Spleen (tissue), 13 donors: ENCODE measurements at places on chromosomes 11 and 22.

- no peak for DNase-seq
- no peaks in the 10 kb centered on the region for H3K4me1 ChIP-seq
- H3K36me3 ChIP-seq = no peaks in the 10 kb centered on the region
These were observed 14.1 kb downstream of the SPATA19 start for GRCh38 chr11:133830931-133831907.

DNA sequence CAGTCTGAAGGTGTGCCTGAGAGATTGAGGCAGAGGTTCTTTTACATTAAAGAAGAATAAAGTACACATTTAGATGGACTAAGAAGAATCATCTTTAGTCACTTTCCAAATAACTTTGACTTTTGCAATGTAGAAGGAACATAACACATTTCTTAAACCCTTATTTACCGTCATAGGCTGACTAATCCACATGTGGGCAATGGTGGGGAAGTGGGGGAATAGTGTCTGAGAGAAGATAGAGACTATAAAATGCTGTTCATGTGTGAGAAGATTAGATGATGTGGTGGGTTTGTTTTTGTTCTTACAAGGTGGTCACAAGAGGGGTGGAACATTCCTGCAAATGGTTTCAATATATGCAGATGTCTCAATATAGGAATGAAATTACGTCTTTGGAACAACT is 1.8 kb downstream of the MS4A4A start:
- peak overlapping the region; percentile 7 for H3K27ac ChIP-seq
- peaks cover 14% of the 10 kb centered on the region for H3K4me1 ChIP-seq
- H3K4me3 ChIP-seq = no peak overlapping the region
- H3K27me3 ChIP-seq = no peaks in the 10 kb centered on the region

GRCh38 chr11:108432783-108433182 is 34.5 kb downstream of the C11orf65 start:
- no peak overlapping the region for H3K27ac ChIP-seq
- H3K4me1 ChIP-seq = no peaks in the 10 kb centered on the region
- DNase-seq = no peak
- H3K4me3 ChIP-seq = no peak overlapping the region
- no peaks in the 10 kb centered on the region for H3K27me3 ChIP-seq
- no peaks in the 10 kb centered on the region for H3K36me3 ChIP-seq

DNA sequence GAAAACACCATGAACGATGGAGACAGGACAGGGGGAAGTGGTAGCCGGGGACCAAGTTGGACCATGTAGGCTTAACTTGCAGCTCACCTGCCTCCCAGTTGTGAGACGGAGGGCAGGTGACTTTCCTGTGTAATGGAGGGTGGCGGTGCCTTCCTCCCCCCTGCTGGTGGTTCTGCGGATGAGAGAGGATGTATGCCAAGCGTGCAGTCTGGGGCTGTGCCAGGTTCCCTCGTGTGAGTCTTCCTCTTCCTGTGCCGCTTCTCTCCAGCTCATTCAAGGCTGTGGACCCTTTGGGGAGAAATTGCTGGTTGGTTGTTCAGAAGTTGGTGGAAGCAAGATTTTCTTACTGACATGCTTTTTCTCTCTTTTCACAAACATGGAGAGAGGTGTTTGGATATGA is 35.1 kb downstream of the MPPED1 start:
- H3K27me3 ChIP-seq = peaks cover 46% of the 10 kb centered on the region
- no peak overlapping the region for H3K27ac ChIP-seq
- no peak overlapping the region for H3K4me3 ChIP-seq
- no peaks in the 10 kb centered on the region for H3K36me3 ChIP-seq

DNA sequence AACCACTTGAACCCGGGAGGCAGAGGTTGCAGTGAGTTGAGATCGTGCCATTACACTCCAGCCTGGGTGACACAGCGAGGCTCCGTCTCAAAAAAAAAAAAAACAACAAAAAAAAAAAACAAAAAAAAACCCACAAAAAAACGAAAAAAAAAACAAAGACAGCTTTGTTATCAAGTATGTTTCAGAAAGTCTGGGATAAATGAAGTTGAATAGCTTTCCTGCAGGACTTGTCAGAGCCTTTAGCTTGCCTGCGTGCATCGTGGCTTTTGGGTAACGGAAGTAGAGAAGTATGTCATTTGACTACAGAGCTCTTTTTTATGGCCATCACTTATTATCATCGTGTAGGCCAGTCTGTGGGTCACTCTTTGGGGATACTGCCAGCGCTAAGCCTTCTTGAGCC is 14.6 kb downstream of the TRIOBP start:
- DNase-seq = no peak
- H3K4me3 ChIP-seq = no peak overlapping the region
- no peaks in the 10 kb centered on the region for H3K27me3 ChIP-seq
- H3K27ac ChIP-seq = no peak overlapping the region
- peaks cover 11% of the 10 kb centered on the region for H3K4me1 ChIP-seq

DNA sequence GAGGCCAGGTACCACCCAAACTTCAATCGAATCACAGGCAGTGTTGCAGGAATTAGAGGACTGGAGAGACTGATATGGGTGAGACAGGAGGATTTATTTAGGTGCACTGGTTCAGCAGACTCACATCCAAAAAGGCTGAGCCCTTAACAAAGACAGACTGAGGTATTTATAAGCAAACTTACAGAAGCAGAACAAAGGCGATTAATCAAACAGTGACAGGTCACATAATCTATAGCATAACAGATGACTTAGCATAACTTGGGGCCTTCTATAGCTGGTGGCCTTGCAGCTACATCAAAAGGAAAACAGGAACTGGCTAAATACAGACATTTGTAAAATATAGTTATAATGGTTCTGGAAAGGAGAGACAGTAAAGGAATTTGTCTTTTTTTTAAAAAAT is 2.1 kb downstream of the APOBEC3B start:
- H3K4me3 ChIP-seq = no peak overlapping the region
- H3K27me3 ChIP-seq = no peaks in the 10 kb centered on the region
- H3K27ac ChIP-seq = peak overlapping the region; percentile 30
- no peak for DNase-seq
- peaks cover 15% of the 10 kb centered on the region for H3K4me1 ChIP-seq
- no peaks in the 10 kb centered on the region for H3K36me3 ChIP-seq

- H3K4me1 ChIP-seq = no peaks in the 10 kb centered on the region
- H3K4me3 ChIP-seq = no peak overlapping the region
- H3K27me3 ChIP-seq = peaks cover 28% of the 10 kb centered on the region
These were observed 21.5 kb upstream of the RFPL3 start for GRCh38 chr22:32336121-32336603.

- H3K4me1 ChIP-seq = no peaks in the 10 kb centered on the region
- H3K36me3 ChIP-seq = peaks cover 26% of the 10 kb centered on the region
- DNase-seq = no peak
- no peaks in the 10 kb centered on the region for H3K27me3 ChIP-seq
- H3K4me3 ChIP-seq = no peak overlapping the region
These were observed 58.5 kb downstream of the SMCO4 start for GRCh38 chr11:93484716-93485115.

DNA sequence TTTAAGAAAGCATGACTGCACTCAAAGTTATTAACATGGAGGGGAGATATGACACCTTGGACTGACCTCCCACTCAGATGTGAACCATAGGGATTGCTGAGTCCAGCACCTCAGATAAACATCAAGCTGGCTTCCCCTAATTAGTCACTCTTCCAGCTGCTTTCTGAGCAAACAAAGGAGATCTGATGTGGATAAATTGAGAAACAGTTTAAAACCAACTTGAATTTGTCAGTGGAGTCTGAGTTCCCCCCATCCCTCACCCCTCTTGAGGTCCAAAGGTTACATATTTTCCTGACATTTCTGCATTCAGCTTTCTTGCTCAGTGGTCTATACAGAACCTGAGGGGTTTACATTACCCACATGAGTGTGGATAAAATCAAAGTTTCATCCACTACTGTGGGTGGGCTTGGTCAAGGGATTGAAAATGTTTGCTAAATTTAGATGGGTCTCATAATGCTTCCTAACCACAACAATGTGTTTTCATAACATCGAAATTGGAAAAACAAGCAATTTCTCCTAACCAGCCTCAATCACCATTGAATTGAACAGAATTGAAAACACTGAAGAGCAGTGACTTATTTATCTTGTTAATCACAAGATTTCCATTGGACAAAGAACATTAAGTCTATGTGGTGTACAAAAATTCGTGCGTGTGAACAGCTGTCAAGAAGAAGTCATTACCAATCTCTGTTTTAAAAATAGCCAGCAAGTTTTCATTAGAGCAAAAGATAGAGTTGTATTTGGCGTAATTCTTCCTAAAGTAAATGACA is 292.3 kb downstream of the METTL15 start:
- no peak overlapping the region for H3K4me3 ChIP-seq
- H3K36me3 ChIP-seq = no peaks in the 10 kb centered on the region
- H3K27me3 ChIP-seq = no peaks in the 10 kb centered on the region
- H3K4me1 ChIP-seq = no peaks in the 10 kb centered on the region
- no peak for DNase-seq

DNA sequence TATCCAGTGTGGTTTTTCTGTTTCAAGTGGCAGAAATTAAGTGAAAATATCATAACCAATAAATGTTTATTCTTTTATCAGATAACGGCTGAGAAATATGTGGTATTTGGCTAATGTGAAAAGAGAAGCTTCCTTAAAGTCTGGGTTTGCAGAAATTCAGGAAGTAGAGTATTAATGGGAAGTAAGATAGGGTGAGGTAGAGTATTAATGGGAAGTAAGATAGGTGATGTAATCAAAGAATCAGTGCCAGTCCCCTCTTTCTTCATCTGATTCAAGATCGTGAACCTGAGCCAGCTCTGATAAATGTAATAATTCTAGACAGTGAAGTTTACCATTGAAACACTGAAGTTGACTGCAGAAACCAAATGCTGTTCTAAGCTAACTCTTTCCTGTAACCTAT is 30.9 kb downstream of the TRPC6 start:
- peaks cover 4% of the 10 kb centered on the region for H3K4me1 ChIP-seq
- no peak for DNase-seq
- H3K36me3 ChIP-seq = no peaks in the 10 kb centered on the region
- no peaks in the 10 kb centered on the region for H3K27me3 ChIP-seq
- no peak overlapping the region for H3K4me3 ChIP-seq

DNA sequence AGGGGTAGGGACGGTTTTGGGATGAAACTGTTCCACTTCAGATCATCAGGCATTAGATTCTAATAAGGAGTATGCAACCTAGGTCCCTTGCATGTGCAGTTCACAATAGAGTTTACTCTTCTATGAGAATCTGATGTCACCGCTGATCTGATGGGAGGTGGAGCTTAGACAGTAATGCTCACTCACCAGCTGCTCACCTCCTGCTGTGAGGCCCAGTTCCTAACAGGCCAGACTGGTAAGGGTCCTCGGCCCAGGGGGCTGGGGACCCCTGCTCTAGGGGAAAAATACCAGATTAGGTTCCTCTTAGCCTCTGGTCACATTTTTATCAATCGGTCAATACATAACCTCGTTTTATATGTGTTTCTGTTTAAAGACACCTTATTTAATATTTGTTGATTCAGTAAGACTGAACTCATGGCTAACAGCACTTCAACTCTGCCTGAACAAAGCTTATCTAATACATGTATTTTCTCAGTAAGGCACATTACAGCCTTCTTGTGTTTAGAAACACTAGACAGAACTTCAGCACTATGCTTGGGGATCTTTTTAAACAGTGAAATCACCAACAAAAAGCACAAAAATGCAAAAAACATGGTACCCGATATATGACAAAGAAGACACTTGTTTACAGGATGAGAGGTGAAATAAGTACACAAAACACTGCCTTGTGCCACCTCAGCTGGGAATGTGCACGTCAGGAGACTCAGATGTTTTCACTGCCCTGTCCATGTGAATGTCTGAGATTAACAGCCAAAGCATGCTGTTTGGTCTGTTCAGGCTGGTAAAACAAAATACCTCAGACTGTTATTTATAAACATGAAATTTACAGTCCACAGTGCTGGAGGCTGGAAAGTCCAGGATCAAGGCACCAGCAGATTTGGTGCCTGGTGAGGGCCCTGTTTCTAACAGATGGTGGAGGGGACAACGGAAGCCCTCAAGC is 107.5 kb downstream of the USP35 start:
- H3K4me1 ChIP-seq = no peaks in the 10 kb centered on the region
- no peaks in the 10 kb centered on the region for H3K27me3 ChIP-seq
- H3K36me3 ChIP-seq = no peaks in the 10 kb centered on the region
- DNase-seq = no peak
- H3K27ac ChIP-seq = no peak overlapping the region

DNA sequence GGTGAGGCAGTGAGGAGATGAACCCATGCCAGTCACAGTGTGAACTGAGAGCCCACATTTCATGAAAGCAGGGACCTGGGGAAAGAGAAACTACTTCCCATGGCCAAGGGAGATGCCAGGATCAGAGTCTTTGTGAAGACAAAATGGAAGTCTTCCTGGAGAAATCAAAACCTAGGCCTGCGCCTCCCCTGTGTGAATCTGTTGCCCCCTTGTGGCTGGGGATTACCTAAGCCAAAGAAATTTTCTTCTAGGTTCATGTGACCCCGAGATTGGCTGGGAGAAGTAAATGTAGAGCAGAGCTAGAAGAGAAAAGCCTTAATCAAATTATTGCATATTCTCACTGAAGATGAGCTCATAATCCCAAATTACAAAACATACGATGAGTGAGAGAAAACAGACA is 1075.3 kb downstream of the TBC1D22A start:
- H3K4me1 ChIP-seq = no peaks in the 10 kb centered on the region
- no peak for DNase-seq
- H3K27ac ChIP-seq = no peak overlapping the region
- no peak overlapping the region for H3K4me3 ChIP-seq
- H3K36me3 ChIP-seq = no peaks in the 10 kb centered on the region
- H3K27me3 ChIP-seq = no peaks in the 10 kb centered on the region

DNA sequence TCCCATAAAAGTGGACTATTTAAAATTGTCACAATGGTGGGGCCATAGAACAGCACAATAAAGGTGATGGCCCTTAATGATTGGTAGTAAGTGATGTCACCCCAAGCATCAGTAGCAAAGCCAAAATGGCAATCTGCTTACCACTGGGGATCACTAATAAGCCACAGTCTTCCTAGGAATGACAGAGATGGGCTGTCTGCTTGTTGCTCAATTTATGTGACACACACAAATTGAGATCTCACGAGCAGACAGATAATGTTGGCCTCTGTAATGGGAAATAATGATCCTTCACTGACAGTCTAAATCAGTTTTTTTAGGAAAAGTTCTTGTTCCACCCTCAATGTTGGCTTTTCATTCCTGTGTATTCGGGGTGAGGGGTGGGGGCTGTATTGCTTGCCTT is 515.1 kb downstream of the BRD1 start:
- no peaks in the 10 kb centered on the region for H3K27me3 ChIP-seq
- H3K27ac ChIP-seq = no peak overlapping the region
- no peak for DNase-seq
- H3K4me3 ChIP-seq = no peak overlapping the region
- no peaks in the 10 kb centered on the region for H3K4me1 ChIP-seq
- no peaks in the 10 kb centered on the region for H3K36me3 ChIP-seq

DNA sequence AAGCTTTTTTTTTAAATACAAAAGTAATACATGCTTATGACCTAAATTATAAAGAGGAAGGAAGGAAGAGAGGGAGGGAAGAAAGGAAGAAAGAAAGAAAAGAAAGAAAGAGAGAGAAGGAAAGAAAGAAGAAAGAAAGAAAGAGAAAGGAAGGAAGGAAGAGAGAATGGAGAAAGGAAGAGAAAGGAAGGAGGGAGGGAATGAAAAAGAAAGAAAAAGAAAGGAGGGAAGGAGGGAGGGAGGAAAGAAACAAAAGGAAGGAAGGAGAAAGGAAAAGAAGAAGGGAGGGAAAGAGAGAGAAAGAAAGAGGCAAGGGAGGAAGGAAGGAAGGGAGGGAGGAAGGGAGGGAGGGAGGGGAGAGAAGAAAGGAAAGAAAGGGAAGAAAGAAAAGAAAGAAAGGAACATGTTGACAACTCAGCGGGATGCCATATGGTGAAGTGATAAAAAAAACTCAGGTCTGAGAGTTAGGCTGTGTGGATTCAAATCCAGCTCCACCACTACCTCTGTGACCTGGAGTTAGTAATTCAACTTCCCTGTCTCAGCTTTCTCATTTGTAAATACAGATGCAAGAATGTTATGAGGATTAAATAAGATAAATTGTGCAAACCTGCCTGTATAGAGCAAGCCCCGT is 9.6 kb upstream of the EED start:
- H3K4me3 ChIP-seq = no peak overlapping the region
- H3K4me1 ChIP-seq = no peaks in the 10 kb centered on the region
- no peaks in the 10 kb centered on the region for H3K27me3 ChIP-seq
